ENCODE measurements at places on chromosomes 6 and 20.

- no peak for DNase-seq
Observed at GRCh38 chr6:129672881-129673631, 36.9 kb downstream of the ARHGAP18 start.

DNA sequence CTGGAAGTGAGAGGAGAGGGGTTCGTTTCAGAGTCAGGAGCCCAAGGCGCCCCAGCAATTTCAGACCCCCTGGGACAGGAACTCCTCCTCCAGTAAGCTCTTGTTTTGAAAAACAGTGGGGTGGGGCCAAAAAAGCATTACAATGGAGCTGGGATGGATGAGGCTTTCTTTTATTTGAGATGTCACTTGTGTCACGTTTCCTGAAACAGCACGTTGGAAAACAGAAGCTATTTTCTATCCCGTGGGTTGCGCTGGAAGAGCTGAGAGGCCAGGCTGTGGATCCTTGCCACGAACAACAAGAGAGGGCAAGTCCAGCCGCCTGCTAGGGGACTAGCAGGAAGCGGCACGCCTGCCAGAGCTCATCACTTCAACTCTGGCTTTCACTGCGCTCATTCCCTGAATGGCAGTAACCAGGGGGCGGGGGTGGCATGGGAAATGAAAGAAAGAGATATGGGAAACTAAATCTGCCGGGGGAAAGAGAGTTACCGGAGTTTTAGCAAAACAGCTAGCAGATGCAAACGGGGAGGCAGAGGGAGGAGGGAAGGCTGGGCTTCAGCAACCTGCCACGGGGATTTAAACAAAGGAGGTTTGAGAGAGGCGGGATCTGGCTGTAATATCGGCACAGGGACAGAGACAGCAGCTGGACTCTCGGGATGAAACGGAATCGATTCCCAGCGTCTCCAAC is 34.6 kb downstream of the GCNT2 start:
- no peak for DNase-seq

GRCh38 chr6:150079604-150080003 is 10.7 kb upstream of the ULBP3 start:
- DNase-seq, result no peak

- DNase-seq, result no peak
Observed at GRCh38 chr6:85096976-85097375, 332.6 kb upstream of the TBX18 start.

GRCh38 chr20:51348876-51349275 is 193.6 kb downstream of the NFATC2 start:
- DNase-seq, result no peak

DNA sequence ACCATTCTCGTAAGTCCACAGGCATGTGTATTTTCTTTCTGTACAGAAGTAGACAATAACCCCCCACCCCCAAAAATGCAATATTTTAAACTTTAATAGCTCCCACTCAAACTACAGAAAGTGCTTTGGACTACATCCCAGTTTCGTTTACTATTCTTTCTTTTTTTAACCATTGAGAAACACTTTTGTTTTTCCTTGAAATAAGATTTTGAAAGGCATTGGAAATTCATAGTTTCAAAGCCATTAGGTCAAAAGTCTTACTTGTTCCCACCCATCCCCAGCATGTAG is 140.0 kb downstream of the KIF16B start:
- no peak for DNase-seq

DNA sequence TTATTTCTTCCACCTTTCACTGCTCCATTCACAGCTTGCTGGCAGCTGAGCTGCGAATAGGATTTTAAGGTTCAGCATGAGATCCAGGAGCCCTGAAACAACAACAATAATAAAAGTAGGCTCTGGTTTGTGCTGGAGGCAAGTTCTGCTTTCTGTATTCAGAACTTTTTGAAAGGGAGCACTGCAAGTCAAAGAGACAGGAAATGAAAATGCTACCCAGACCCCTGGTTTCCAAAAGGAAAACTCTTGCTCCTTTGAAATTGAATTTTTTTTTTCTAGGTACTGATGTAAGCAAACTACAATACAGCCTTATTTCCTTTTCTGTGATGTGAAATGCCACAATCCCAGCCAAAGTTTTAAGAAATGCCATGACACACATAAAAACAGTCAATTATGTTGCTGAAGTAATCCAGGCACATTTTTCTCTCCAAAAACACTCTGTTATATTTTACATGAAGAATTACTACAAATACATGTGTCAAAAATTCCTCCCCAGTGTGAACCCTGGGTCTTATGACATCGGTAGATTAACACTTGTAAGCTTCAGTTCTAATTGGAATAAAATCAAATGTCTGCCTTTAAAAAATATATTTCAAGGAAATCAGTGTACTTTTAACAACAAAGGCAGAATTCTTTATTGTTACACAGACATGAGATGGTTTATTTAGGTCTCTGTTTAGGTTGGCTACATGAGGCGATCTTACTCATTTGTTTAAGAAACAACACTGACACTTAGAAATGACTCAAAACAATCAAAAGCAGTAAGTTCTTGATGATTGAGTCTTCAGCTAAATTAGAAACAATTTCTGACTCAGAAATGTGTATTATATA is 656.7 kb downstream of the EPHA7 start:
- DNase-seq, result no peak
